ENCODE measurements at places on chromosomes 7 and 10. TPM values are rescaled to one million over a fixed set of nuclear protein-coding genes. Genes with fewer than 3 reads are reported as not detected.

- no peak for DNase-seq
Measured at GRCh38 chr10:50561816-50562215, 61.9 kb downstream of the SGMS1 start.

GRCh38 chr10:103479135-103479534 is at the start of gene CALHM3:
Gene CALHM3, minus strand, starts transcription at chr10:103479240. Its CDS starts 208 bp downstream, at chr10:103479032.
- no peak for DNase-seq

The RADIL gene
- total RNA-seq, result 2.0 TPM

The SPDYE5 gene
- total RNA-seq, result not detected
